ENCODE measurements at places on chromosomes 2 and 18.

DNA sequence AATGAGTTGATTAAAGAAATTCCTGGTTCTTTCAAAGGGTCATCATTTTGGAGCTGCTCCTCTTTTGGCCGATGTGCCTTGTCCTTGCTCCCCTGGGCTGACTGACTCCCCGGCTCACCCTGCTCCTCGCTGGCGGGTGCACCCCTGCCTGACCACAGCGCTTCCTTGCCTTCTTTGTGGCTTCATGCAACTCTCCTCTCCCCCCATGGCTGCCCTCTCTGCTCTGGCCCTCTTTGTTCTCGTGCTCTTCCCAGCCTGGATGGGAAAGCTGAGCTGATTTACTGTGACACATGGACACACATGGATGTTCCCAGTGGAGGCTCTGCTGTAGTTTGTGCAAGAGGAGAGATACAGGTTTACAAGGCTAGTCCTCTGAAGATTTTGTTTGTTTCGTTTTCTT lies 234.6 kb downstream of the HAUS1 start:
- DNase-seq, result no peak

DNA sequence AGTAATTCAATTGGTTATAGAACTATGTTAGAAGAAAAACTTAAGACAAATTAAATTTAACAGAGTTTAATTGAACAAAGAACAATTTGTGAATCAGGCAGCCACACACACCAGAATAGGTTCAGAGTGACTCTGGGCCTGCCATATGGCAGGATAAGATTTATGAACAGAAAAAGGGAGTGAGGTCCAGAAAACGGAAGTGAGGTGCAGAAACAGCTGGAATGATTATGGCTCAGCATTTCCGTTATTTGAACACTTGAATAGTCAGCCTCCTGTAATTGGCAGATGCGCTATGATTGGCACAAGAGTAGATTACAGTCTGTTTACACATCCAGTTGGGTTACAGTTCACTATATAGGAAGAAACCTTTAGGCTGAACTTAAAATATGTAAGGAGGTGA lies 99.0 kb downstream of the MBD2 start:
- DNase-seq, result no peak

DNA sequence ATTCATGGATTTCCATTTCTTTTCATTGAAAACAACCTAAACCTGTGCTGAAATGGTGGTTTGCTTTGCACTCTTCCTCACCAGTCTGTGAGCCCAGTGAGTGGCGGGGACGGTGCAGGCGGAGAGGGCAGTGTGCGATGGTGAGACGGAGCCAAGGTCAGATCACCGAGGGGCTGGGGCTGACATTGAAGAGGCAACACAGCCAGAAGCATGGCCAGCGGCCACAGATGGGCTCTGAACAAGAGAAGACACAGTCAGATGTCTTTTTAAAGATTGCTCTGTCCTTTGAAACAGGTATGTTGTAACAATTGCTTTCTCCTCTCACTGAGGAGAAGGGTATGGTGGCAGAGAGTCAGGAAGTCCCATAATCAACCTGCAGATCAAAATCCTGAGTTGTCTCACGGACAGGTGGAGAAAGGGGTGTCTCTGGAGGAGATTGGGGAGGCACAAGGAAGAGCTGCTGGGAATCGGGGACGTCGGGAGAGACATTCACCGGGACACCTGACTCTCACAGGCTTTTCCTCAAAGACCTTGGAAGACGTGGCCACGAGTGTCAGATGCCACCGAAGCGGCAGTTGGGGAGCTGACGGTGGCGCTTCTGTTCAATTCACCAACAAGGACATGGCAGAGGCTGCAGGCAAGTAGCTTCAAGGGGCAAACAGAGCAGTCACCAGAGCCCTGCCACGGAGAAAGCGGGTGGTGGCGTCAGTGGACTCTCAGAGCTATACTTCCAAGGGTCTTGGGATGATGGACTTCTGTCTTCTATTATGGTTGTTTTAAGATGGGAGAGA lies 12.1 kb upstream of the ZNF516 start:
- no peak for DNase-seq

DNA sequence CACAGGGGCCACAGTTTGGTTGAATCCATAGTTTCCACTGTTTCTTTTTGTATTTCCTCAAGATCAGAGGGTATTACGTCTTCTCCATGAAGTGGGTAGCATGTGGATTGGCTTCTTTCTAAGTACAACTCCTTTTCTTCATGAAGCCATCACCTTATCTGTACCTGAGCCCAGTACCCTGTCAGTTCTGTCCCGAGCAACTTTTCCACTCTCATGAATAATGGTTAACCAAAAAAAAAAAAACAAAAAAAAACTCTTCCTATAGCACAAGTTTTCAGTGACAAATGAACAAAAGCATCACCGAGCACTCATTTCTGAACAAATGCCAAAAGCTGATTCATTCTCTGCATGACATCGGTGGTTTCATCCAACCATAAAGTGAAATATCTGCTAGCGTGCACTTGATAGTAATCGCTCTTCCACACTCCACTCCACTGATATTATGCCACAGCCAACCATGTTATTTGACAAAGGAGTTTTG lies 53.0 kb upstream of the CCDC150 start:
- DNase-seq, result peak; percentile 48

DNA sequence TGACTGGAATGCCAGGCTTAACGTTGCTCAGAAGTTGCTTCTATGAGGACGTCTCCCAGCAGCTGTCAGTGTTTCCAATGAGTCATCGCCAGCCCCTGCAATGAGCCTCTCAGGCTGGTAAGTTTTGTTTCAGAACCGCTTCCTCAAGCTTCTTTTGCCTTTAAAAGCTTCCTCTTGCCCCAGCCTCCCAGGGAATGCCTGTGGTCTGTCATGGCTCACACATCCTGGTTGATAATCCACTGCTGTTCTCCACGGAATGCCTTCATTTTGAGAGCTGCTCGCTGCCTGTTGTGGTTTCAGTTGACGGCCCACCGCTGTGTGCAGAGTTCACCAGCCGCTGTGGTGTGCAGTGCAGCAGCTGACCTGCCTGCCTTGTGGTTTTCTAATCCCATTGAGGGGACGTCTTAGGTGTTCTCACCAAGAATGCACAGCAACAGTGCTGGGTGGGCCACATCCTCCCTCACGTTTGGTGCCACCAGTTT lies 96.4 kb downstream of the RTP5 start:
- DNase-seq, result peak; percentile 22

- DNase-seq, result no peak
Measured at GRCh38 chr2:189298481-189298880, 118.9 kb upstream of the COL5A2 start.

- no peak for DNase-seq
Measured at GRCh38 chr2:9087121-9087681, 83.7 kb upstream of the MBOAT2 start.

- no peak for DNase-seq
Measured at GRCh38 chr18:25992566-25992965, 97.8 kb downstream of the SS18 start.

DNA sequence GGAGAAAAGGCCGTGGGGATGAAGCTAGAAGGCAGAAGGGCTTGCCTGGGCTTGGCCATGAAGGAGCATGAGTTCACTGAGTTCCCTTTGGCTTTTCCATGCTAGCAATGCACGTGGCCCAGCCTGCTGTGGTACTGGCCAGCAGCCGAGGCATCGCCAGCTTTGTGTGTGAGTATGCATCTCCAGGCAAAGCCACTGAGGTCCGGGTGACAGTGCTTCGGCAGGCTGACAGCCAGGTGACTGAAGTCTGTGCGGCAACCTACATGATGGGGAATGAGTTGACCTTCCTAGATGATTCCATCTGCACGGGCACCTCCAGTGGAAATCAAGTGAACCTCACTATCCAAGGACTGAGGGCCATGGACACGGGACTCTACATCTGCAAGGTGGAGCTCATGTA lies 2.9 kb downstream of the CTLA4 start:
- no peak for DNase-seq

- no peak for DNase-seq
Measured at GRCh38 chr2:60386436-60386835, 167.0 kb downstream of the BCL11A start.

GRCh38 chr18:62026586-62026985 lies 133.8 kb upstream of the RNF152 start:
- no peak for DNase-seq

DNA sequence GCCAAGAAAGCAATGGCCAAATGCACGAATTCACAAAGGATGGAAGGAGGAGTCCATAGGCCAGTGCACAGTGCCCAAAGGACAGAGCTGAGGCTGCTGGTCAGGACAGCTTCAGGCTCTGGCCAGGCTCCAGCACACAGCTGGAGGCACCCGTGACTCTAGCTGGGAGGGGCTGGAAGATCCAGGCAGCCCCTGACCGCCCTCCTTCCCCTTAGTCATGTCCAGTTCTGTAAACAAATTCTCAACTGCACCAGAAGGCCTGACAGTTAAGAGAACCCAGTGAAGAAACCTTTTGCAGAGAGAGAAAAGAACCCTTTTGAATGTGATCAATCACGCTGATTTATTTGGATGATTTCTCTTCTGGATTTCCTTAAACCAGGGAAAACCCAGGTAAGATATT lies 7.7 kb upstream of the YWHAQ start:
- no peak for DNase-seq

- DNase-seq, result no peak
Measured at GRCh38 chr2:232088771-232089170, 127.3 kb downstream of the DIS3L2 start.
